Progenitor cell of endocrine pancreas (in vitro differentiated cells): ENCODE measurements at places on chromosomes 4 and X. TPM values are rescaled to one million over a fixed set of nuclear protein-coding genes. Genes with fewer than 3 reads are reported as not detected.

- no peak for DNase-seq
Measured at GRCh38 chr4:87390551-87390890, 467 bp downstream of the HSD17B11 start.

- peak; percentile 47 for DNase-seq
Measured at GRCh38 chr4:54539500-54540029, 118.2 kb upstream of the KIT start.

F8 gene
- total RNA-seq = 2.7 and 3.4 TPM in 2 replicates

- DNase-seq = no peak
Measured at GRCh38 chr4:145351162-145351561, 130.5 kb upstream of the SMAD1 start.

ALAS2 gene
- not detected in 2 replicates for total RNA-seq

GRCh38 chr4:141429933-141430332, 206.4 kb upstream of the IL15 start:
- DNase-seq = no peak

CABS1 gene
- total RNA-seq = not detected in 2 replicates

- DNase-seq = no peak
Measured at GRCh38 chr4:144633215-144633614, 12.7 kb upstream of the HHIP start.

ARMCX4 gene
- 19.7 and 21.9 TPM in 2 replicates for total RNA-seq

- DNase-seq = no peak
Measured at GRCh38 chrX:100643212-100643611, 787 bp upstream of the SRPX2 start.

GRCh38 chrX:49183701-49184281, 2.4 kb downstream of the PRICKLE3 start:
- no peak for DNase-seq

CRLF2 gene
- 0.31 TPM in 1 of 2 replicates, not detected in the other for total RNA-seq

GRCh38 chr4:40490481-40490880, 139.2 kb downstream of the RBM47 start:
- no peak for DNase-seq

UGT2B11 gene
- total RNA-seq = 0.93 and 1.2 TPM in 2 replicates

FHIP1A gene
- total RNA-seq = 26.2 and 26.9 TPM in 2 replicates

DNA sequence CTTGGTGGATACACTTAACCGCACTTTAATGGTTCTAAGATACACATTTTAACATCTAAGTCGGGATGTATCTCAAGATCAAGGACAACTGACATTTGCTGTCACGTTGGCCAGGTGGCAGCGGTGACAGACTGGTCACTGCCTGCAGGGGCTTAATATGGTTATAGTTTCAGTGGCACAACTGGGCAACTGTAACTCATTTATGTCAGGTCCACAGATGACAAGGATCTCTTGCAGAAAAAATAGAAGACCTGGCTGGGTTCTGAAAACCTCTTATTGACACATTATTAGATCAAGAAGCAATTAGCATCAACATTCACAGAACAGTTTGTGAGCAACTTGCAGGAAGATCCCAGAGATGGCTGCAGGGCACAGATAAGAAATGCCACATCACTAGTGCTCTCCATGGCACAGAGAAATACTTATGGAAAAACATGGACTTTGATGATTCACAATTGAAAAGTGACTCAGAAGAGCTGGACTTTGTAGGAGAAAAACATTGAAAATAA, 99.6 kb upstream of the SORBS2 start:
- no peak for DNase-seq

GRCh38 chr4:1579001-1579900, 104.9 kb downstream of the FAM53A start:
- DNase-seq = peak; percentile 47

DNA sequence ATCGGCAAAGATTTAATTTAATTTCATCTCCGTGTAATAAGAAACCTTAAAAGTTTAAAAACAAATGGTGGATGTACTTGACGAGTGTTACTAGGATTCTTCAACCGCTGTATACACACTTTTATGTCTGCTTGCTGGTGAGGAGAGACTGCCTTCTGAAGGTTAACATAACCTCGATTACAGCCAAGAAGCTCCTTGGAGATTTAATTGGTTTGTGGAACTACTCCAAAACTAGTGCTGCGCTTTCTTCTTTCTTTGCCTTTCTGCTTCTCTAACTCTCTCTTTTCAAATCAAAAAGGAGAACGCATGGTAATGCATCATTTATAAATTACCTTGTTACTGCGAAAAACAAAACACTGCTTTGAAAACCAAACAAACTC, 109.0 kb downstream of the ANTXR2 start:
- DNase-seq = no peak
